ENCODE measurements at places on chromosomes 12 and 14.
A peak's percentile ranks its signal among the peaks of the same experiment; 100 is the strongest.

DNA sequence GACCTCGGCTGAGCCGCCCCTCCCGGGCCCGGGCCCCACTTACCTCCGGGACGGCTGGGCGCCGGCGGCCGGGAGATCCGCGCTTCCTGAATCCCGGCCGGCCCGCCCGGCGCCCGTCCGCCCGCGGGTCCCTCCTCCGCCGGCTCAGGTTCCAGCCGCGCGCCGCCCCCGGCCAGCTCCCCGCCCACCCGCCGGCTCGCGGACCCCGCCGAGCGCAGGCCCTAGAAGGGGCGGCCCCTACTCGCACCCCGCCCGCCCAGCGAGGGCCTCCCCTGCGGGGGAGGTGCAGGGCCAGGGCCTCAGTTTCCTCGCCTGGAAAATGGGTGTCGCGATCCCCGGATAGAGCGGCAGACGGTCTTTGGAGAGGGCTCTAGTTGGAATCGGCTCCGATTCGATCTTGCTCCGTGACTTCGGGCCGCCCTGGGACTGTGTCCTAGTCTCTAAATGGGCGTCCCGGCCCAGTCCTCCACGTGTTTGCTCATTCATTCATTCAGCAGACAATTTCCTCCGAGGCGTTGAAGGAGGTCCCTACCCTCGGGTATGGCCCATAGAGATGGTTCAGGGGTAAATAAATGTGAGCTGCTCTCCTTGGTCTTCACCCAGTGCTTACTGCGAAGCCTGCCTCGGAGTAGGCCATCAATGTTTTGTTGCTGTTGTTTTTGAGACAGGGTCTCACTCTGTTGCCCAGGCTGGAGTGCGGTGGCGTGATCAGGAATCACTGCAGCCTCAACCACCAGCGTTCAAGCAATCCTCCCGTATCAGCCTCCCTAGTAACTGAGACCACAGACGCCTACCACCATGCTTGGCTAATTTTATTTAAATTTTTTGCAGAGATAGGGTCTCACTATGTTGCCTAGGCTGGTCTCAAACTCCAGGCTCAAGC, at the start of gene TRPV4:
TSS of gene TRPV4 (minus strand) at position 92 of the 883 bp plus-strand sequence. CDS start 18,602 bp downstream, outside the sequence.
- no peak for DNase-seq

GRCh38 chr14:35286003-35286600, 6.1 kb upstream of the PSMA6 start:
- no peak for DNase-seq

GRCh38 chr14:75220156-75220555, 43.7 kb upstream of the TMED10 start:
- DNase-seq, result no peak

GRCh38 chr14:22555384-22556011, 33.5 kb downstream of the DAD1 start:
- DNase-seq, result no peak

GRCh38 chr14:76306131-76306530, 69.8 kb upstream of the ESRRB start:
- no peak for DNase-seq

GRCh38 chr14:50772412-50772811, 58.5 kb downstream of the NIN start:
- no peak for DNase-seq

GRCh38 chr12:93166541-93167307, 211.0 kb upstream of the NUDT4 start:
- DNase-seq, result no peak

- DNase-seq, result peak; percentile 56
Observed at GRCh38 chr12:51368640-51369517, 22.3 kb downstream of the GALNT6 start.

GRCh38 chr14:105577314-105577861, 51.0 kb downstream of the TMEM121 start:
- DNase-seq, result no peak

DNA sequence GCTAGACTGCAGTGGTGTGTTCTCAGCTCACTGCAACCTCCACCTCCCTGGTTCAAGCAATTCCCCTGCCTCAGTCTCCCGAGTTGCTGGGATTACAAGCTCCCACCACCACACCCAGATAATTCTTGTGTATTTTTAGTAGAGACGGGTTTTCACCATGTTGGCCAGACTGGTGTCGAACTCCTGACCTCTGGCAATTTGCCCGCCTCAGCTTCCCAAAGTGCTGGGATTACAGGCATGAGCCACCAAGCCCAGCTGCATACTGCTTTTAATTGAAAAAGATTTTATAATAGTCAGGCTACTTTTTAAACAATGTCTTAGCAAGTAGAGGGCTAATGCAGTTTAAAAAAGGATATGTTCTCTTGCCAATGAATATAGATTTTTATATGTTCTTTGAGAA, 668.9 kb downstream of the SLC6A15 start:
- DNase-seq, result no peak

- DNase-seq, result no peak
Observed at GRCh38 chr12:100508751-100509150, 35.1 kb downstream of the NR1H4 start.

GRCh38 chr12:95739561-95740313, 50.8 kb downstream of the NTN4 start:
- no peak for DNase-seq

GRCh38 chr14:105075379-105076295, 10.4 kb upstream of the GPR132 start:
- DNase-seq, result no peak

GRCh38 chr12:82963956-82964355, 277.2 kb downstream of the TMTC2 start:
- DNase-seq, result no peak

DNA sequence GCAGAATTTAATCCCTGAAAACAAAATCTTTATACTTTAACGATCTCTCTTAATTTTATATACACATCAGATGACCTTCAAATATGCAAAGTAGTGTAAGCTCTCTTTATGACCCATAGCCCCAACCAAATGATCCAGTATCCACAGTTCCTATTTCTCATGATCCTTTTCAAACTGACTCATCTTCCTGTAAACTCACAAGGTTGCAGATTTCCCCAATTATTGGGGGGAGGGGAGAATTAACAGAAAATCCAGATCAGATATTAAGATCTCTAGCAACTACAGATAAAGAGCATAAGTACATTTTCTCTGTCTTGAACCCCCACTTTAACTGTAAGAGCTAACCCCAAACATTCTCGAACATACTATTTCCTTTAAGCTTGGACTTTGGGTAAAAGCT, 12.5 kb downstream of the GNS start:
- no peak for DNase-seq

DNA sequence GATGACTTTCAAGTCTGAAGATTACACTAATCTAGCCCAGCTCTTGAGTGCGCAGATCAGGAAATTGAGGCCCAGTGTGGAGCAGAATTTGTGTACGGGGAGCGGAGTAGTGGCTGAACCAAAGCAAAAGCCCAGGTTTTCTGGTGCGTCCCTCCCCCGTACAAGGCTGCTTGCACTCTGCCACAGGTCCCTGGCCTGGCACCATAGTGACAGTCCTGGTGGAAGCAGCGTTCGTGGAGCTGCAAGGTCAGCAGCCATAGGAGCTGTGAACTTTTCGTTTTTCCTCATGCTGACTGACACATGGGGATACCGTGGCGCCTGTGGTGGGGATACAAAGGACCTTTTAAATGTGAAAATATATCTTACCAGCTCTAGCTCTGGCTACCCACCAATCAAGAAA, 1.7 kb downstream of the EVL start:
- no peak for DNase-seq

- DNase-seq, result no peak
Observed at GRCh38 chr12:54721312-54721711, 73.1 kb upstream of the DCD start.

DNA sequence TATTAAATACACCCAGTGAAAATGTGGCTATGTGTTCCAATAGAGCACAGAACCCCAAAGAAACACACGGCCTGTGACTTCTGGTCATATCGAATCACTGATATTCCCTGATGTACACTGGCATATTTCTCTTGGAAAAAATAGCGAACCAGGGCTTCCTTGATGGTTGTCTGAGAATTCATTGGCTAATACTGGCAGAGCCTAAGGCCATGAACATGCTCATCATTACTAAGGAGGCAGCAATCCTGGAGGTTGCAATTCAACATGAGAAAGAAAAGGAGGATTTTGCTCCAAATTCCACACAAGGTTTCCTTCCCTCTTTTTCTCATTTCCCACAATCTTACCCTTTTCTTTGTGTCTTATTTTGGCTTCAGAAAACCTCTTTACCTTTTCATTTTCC, 212.9 kb upstream of the HMGA2 start:
- DNase-seq, result no peak

- no peak for DNase-seq
Observed at GRCh38 chr14:88542857-88543795, 11.7 kb downstream of the PTPN21 start.

DNA sequence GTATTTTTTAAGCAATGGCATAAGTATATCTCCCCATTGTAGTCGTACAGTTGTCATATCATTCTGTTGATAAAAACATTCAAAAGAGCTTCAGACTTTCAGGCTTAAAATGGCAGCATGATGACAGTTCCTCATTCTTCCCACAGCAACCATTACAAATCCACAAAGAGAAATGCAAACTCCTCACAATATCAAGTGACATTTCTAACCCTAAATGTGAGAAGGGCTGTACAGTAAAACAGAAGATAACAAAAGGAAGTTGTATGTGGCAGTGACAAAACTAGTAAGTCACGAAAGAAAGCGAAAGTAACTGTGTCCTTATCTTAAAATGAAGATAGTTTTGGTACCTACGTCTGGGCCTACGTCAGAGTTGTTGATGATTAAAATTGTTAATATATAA, 46.7 kb downstream of the GXYLT1 start:
- DNase-seq, result no peak

- no peak for DNase-seq
Observed at GRCh38 chr14:36661506-36662257, at the start of gene PAX9. PAX9 (plus strand) TSS chr14:36661860; CDS start chr14:36662090, 230 bp downstream.

DNA sequence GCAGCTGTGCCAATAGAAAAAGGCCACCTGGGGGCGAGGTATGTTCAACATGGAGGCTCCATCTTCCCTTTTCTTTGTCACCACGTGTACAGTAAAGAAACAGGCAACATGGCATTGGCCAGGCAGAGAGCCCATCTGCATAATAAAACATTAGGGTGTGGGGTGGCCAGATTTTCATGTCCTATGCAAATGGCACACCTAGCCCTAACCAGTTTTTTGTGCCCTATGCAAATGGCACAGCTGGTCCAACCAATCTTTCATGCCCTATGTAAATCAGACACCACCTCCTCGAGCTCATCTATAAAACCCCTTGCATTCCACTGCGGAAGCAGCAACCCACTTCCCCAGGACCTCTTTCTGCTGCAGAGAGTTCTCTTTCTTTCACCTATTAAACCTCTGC, 149.1 kb upstream of the RGS6 start:
- DNase-seq, result no peak

GRCh38 chr12:88703790-88704189, 123.5 kb upstream of the KITLG start:
- no peak for DNase-seq

DNA sequence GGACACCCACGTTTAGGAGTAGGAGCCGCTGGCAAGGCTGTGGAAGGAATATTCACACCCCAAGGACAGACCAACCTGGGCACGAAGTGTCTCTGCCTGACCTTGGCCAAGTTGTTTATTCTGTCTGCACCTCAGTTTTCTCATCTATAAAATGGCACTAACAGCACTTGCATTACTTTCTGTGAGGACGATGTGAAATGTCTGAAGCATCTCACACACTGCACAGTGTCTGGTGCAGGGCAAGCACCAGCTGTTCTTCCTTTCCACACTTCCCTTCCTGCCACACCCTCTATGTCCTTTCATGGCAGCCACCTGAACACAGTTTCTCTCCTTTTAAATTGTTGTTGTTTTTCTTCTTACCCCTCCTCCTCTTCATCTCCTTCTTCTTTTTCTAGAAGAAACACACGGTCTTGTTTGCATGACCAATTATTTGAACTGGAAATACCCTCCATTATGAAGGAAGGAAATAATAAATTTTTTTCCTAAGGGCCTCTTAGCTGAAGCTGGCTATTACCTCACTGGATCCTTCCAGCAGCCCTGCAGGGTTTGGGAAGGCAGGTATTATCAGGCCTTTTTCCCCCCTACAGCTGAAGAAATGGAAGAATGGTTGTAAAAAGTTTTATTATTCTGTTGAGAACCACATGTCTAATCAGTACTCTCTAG, 42.9 kb upstream of the ATP23 start:
- DNase-seq, result no peak

GRCh38 chr12:27902651-27903050, 69.9 kb downstream of the PTHLH start:
- no peak for DNase-seq

DNA sequence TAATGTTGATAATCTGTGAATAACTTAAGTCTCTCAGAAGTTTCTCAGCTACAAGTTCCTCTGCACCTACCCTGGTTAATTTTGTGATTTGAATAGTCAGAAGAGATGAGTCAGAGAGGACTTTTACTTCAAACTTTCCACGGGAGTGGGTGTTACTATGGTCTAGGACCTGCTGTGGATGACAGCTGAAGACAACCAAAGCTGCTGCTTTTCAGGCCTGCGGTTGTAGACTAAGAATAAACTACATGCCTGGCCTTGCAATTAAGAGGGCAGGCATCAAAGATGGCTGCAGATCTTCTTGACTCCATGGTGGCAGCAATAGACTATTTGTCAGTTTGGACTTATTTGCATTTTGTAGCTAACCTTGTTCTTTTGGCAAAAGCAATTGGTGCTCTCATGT, 227.1 kb upstream of the KRR1 start:
- DNase-seq, result no peak

GRCh38 chr14:99001241-99001640, 270.8 kb downstream of the BCL11B start:
- no peak for DNase-seq

- DNase-seq, result no peak
Observed at GRCh38 chr14:84961637-84962036, 568.3 kb upstream of the FLRT2 start.

DNA sequence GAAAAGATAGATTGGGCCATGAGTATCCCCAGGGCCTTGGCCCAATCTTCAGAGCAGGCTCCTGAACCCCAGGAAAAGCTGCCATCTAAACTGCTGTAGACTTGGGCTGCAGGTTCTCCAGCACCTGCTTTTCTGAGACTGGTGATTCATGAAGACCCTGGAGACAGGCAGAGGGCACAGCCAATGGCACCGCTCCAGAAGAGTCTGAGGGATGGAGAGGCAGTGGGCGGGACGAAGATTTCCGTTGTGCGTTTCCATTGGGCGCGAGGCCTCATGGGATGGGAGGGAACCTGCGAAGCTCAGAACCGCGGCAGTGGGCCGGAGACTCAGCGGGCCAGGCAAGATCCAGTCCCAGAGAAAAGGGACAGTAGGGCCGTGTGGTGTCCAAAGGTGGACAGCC, 375.1 kb downstream of the IPO8 start:
- DNase-seq, result no peak

DNA sequence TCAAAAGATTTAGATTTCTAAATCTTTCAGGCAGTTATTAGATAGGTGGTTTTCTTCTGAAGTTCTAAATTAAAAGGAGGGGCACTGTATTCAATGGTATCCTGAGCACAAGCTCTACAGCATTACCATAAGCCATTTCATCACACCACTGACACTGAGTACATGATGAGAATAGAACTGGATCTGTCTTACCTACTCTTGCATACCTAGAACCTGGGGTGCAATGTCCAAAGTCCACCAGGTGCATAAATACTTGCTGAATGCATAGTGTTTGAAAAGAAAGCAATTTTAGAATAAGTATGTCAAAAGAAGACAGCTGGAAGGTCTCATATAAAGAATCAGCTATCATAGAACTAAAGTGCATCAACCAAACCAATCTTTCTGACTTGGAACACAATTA, 85.5 kb upstream of the ACTN1 start:
- DNase-seq, result no peak

- DNase-seq, result no peak
Observed at GRCh38 chr14:94486883-94487282, 10.9 kb upstream of the SERPINA9 start.
